ENCODE measurements at places on chromosomes 3 and 15. TPM values are rescaled to one million over a fixed set of nuclear protein-coding genes. Genes with fewer than 3 reads are reported as not detected.

Gene NOX5
- total RNA-seq, result 0.50 TPM

Gene MAP6D1
- 4.0 TPM for total RNA-seq

Gene CNTN3
- 32.7 TPM for total RNA-seq

Gene ALG1L2
- not detected for total RNA-seq

Gene SNX4
- total RNA-seq, result 21.5 TPM

Gene CCRL2
- not detected for total RNA-seq

Gene IL17RD
- 40.2 TPM for total RNA-seq

Gene SIDT1
- total RNA-seq, result not detected

Gene C3orf22
- total RNA-seq, result not detected

Gene NRROS
- total RNA-seq, result not detected

Gene IMPDH2
- 276 TPM for total RNA-seq

Gene EOMES
- total RNA-seq, result 0.17 TPM

Gene NEK10
- total RNA-seq, result 5.1 TPM

Gene ROBO2
- 0.67 TPM for total RNA-seq

Gene ARNT2
- 0.51 TPM for total RNA-seq

Gene FBXW12
- total RNA-seq, result not detected

Gene ALDH1A3
- total RNA-seq, result 284 TPM

Gene TMEM158
- total RNA-seq, result 5.0 TPM

Gene CSPG4
- total RNA-seq, result 2.9 TPM

Gene BTBD1
- total RNA-seq, result 58.0 TPM

Gene FSIP1
- total RNA-seq, result 3.8 TPM

Gene ALDH1A2
- total RNA-seq, result not detected

Gene FBXL2
- 20.9 TPM for total RNA-seq
